ENCODE measurements at places on chromosomes 11 and 22. TPM values are rescaled to one million over a fixed set of nuclear protein-coding genes. Genes with fewer than 3 reads are reported as not detected.
A peak's percentile ranks its signal among the peaks of the same experiment; 100 is the strongest.

DNA sequence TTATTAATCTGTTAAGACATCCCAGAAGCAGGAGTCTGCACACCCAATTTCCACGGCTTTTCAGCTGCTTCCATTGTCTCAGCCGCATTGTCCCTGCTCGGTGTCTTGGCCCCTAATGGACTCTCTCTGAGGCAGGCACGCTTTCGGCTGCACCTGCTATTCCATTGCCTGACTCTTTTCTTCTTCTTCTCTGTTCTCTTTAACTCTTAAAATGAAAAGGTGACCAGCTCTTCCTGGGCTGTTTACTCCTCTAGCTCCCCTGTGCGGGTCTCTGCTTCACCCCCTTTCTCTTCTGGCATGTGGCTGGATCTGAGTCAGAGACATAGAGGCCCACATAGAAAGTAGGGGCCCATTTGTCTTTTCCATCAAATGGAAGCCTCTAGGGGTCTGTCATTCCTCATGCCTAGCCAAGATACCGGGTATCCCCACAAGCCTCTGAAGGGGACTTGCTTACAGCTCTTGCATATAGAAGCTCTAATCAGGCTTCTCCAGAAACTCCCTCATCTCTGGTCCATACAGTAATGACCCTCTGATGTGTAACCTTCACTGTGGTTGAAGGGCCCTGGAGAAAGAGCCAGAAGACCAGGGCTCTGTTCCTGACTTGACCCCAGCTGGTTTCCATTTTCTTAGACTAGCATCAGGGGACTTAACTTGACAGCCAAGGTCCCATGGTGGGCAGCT is 243.9 kb downstream of the ST3GAL4 start:
- DNase-seq = peak; percentile 31

DNA sequence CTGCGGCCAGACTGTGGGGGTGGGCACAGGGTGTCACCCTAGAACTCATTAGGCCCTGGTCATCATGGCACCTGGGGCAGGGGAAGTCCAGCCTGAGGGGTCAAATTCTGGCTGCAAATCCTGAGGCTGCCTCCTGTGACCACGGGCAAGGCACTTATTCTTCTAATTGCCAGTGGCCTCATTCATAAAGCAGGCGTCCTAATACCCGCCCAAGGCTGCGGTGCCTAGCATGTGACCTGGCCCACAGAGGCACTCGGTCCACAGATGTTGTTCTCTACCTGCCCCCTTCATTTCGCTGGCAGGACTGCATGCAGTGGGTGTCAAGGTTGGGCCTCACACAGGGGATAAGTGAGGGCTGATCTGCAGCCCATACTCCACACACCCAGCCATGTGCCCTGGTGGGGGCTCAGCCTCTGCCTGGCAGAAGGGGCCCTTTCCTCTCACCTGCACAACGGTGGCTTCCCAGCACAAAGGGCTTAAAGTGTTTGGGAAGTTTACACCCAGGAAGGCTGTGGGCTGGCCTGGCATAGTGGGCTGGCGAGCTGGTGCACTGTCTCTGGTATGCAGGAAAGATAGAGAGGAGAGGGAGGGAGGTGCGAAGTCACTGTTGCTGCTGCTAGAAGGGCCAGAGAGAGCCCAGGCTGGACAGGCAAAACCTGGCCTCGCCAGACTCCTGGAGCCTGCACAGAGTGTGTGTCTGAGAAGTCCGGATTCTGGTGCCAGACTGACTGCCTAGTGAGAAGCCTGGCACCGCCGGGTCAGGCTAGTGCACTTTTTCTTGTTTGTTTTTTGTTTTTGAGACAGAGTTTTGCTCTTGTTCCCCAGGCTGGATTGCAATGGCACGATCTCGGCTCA is 3.2 kb downstream of the MPST start:
- DNase-seq = no peak

DNA sequence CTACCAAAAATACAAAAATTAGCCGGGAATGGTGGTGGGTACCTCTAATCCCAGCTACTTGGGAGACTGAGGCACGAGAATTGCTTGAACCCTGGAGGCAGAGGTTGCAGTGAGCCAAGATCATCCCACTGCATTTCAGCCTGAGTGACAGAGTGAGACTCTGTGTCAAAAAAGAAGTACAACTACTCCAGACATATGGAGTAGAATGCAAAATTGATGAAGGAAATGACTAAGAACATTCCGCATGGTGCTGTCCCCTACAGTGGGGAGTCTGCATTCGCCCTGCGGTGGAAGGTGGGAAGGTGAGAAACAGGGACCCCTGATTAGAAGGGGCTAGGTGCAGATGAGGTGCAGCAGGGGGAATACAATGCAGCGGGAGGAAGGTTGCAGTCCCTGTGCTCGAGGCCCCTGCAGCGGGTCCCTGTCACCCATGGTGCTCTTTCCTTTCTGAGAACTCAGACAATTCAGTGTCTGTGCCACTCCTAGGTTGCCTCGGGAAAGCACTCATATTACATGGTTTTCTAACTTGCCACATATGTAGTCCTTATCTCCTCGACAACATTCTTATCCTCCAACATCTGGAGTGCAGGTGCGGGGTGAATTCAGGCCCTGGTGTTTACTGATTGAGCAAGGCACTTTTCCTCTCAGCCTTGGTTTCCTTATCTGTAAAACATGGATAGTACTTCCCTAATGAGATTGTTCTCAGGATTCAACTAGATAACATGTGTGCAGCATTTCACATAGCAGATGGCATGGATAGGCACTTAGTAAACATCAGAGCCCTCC is 5.2 kb downstream of the POLD4 start:
- DNase-seq = no peak

DNA sequence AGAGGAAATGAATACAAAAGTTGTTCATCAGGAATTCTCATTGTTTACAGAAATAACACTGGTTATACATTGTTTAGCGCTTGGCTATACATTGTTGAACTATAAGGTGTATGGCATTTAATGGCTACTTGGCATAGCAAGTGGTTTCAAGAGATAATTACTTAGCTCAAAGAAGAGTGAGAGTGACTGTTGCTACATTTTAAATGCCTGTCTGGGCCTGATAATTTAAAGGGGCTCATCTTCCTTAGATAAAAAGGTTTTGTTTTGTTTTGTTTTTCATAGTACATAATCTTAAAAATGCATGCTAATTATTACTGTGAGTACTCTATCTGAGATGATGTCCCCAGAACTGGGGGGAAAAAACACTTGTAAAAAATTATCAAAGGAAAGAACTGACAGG is 1.5 kb upstream of the SMPD1 start:
- no peak for DNase-seq

DNA sequence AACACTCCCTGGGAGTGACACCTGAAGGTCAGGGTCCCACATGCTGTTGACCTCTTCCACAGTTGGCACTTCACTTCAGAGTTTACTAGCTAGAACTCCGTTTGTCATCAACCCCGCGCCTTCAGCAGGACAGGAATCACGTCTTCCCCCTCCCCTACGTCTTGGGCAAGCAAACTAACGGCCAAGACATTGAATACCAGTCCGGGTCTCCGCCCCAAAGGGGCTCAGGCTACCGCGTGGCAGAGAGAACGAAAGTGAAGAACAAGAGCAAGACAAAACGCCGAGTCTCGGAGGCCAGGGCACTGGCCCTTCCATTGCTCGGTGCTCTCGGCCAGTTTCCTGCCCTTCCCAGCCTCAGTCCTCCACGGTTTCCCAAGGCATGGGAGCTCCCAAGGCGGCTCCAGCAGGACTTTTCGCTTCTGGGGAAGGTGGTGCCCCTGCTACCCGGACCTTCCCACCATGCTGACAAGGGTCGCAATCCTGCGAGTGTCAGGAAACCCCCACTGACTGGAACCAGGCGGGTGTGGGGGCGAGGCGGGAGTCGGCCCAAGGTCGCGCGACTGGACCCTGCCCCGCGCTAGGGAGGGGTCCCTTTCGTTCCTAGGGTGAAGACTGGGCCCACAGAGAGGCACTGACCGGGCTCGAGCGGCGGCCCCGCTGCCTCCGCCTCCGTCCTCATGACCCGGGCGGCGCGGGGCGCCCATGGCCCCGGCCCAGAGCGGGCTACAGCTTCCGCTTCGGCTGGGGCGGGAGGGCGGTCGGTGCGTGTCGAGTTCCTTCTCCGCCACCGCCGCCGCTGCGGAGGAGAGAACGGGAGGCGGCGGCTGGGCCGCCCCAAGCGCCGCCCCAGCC is at the start of gene GUCD1:
Gene GUCD1, minus strand, starts transcription at position 826 of the 852 bp plus-strand sequence. Its CDS starts 147 bp downstream, at position 679.
- DNase-seq = peak; percentile 80

- DNase-seq = no peak
Measured at GRCh38 chr11:59285716-59286260, 72.9 kb upstream of the OR5AN1 start.

DNA sequence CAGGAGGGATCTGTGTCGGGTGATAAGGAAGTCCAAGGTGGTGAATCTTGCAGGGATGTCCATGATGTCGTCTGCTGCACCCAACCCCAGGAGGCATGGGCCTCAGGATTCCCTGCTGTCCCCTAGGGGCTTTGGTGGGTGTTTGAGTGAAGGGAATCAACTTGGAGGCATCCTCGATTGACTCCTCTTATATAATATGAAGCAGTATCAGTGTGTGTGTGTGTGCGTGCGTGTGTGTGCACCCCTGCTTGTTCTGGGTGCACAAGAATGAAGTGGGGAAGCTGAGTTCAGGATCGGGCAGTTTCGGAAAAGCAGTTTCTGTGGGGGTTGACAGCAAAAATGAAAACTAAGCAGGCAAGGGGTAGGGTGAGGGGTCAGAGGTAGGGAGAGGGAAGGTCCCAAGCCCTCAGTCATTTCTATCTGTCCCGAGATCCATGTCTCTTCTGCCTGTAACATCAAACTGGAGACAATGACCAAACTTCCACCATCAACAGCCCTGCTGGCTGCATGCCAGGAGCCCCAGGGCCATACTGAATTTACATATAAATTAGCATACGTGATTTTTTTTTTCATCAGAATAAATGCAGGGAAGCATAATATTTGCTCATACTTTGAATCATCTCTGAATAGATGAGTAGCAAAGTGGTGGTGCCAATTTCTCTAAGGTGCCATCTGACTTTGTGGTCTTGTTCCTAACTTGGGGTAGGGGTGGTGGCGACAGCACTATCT is 2.0 kb downstream of the NTM start:
- no peak for DNase-seq

- no peak for DNase-seq
Measured at GRCh38 chr11:34488855-34489557, 24.6 kb downstream of the ELF5 start.

GRCh38 chr11:130118165-130118564 is 41.4 kb upstream of the ST14 start:
- no peak for DNase-seq

DNA sequence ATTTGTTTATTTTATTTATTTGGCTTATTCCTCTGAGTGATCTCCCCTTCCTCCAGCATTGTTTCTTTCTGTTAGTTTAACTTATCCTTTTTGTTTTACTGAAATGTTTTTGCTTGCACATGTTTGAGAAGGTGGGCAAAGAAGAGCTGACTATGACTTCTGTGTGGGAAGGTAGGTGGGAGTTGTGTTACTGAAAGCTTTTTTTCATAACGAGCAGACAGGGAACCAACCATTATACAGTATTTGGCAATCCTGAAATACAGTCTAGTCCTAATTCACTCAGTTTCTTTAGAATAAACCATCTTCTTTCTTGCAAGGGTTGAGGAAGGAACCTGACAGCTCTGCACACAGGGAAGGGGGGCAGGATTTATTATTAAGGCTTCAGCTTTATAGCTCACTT is 37.0 kb upstream of the PAK1 start:
- no peak for DNase-seq

- peak; percentile 47 for DNase-seq
Measured at GRCh38 chr11:74680703-74681531, 50.3 kb downstream of the CHRDL2 start.

DNA sequence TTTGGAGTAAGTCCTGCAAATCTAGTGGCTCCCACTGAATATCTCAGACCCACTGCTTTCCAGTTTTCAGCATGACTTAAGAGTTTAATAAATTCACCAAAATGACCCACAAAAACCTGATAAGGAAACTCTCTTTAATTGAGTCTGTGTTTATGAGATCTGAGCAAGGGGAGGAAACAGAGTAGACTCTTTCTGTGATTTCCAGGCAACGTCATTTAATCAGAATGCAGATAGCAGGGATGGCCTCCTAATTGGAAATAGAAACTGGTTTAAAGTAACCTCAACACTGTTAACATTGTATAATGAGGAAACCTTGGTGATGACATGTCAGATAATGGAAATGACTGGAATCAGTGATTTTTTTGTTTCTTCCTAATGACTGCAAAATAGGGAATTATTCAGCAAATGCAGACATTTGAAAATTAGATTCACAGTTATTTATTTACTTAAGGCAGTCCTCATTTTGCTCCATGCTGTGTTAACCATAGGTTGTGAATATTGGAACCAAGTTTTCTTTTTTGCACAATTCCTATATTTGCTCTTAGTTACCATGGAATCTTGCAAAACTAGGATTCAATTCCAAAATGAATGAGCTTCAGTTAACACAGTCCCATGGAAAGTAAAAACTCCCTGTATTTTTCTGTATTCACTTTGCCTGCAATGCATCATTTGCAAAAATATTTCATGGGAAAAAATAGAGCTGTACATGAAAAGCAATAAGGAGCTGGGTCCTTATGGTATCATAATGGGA is 1324.5 kb downstream of the LRRC4C start:
- no peak for DNase-seq

The TMEM121B gene
- 1.9 TPM for total RNA-seq

The E2F8 gene
- 2.7 TPM for total RNA-seq

The PTPRCAP gene
- 0.79 TPM for total RNA-seq

The NXPE2 gene
- not detected for total RNA-seq
